ENCODE measurements at places on chromosomes 13 and 19.

DNA sequence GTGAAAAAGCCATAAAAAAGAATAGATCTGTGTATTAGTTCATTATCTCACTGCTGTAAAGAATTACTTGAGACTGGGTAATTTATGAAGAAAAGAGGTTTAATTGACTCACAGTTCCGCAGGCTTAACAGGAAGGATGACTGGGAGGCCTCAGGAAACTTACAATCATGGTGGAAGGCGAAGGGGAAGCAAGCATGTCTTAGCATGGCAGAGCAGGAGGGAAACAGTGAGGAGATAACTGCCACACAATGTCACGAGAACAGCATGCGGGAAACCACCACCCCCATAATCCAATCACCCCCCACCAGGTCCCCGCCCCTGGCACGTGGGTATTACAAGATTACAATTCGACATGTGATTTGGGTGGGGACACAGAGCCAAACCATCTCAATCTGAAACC lies 39.1 kb upstream of the EEF1AKMT1 start:
- no peak for DNase-seq

GRCh38 chr13:21465710-21466160 lies 6.6 kb upstream of the ZDHHC20 start:
- DNase-seq, result no peak

GRCh38 chr19:49772850-49773432 lies 6.1 kb downstream of the AP2A1 start:
- no peak for DNase-seq

GRCh38 chr13:25806264-25806974 lies 245.4 kb downstream of the SHISA2 start:
- DNase-seq, result no peak

DNA sequence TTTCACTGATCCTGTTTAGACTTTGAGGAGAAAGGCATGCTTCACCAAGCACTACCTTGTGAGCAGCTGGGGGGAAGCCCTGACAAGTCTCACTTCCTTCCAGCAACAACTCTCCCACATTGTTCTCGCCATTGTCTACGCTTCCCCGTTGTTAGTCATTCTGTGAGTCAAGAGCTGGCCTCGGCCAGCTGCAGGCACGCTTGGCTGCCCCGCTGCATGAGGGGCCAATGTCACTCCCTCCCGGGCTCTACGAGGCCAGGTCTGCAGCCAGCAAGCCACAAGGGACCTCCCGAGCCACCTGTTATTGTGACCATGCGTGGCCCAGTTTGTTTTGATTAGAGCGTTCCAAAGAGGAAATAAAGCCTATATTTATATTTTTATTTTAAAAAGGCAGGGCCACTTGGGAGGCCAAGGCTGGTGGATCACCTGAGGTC lies 220.9 kb downstream of the FOXO1 start:
- no peak for DNase-seq

DNA sequence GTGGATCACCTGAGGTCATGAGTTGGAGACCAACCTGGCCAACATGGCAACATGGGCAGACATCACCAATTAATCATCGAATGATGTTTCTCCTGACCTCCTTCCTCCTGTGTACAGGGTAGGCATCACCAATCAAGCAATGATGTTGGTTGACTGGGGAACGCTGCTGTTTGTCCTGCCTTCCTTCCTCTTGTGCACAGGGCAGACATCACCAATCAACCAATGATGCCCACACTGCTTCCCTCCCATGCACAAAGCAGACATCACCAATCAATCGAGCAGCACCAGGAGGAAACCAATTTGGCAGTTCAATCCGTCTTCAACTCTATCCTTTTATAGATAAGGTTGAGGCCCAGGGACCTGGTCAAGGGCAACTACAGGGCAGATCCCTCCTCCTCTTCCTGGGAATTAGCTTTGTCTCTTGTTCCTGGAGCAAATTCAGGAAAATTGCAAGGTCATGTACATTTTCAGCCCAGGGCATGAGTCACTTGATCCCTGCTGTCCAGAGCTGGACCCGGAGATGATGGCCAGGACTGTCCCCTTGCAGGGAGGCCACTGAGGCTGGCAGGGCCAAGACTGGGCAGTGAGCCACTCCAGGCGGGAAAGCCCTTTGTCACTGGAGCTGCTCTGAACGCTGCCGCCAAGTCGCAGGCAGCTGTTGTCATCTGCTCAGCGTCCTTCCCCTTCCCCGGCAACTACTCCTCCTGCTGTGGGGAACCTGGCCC lies 5.3 kb upstream of the CSNK1G2 start:
- no peak for DNase-seq

Measured in AG04449 (cell line).